ENCODE measurements at places on chromosomes 6 and 20. TPM values are rescaled to one million over a fixed set of nuclear protein-coding genes. Genes with fewer than 3 reads are reported as not detected.

The ARHGAP18 gene
- total RNA-seq, result 24.4 TPM

The ATP6V1G2 gene
- total RNA-seq, result 1.5 TPM

The MSH5 gene
- total RNA-seq, result 15.1 TPM

The SMPDL3A gene
- total RNA-seq, result 3.9 TPM

The CCN2 gene
- 1,507 TPM for total RNA-seq

The VWA7 gene
- 1.3 TPM for total RNA-seq

The RIPPLY2 gene
- total RNA-seq, result not detected

The SLPI gene
- 151 TPM for total RNA-seq

The EPPIN gene
- total RNA-seq, result not detected

The ZBTB2 gene
- total RNA-seq, result 14.0 TPM

The OLIG3 gene
- not detected for total RNA-seq

The TP53TG5 gene
- 0.91 TPM for total RNA-seq

The PAX1 gene
- total RNA-seq, result not detected

The HLA-F gene
- 90.5 TPM for total RNA-seq

The RIMS4 gene
- total RNA-seq, result 16.6 TPM

DNA sequence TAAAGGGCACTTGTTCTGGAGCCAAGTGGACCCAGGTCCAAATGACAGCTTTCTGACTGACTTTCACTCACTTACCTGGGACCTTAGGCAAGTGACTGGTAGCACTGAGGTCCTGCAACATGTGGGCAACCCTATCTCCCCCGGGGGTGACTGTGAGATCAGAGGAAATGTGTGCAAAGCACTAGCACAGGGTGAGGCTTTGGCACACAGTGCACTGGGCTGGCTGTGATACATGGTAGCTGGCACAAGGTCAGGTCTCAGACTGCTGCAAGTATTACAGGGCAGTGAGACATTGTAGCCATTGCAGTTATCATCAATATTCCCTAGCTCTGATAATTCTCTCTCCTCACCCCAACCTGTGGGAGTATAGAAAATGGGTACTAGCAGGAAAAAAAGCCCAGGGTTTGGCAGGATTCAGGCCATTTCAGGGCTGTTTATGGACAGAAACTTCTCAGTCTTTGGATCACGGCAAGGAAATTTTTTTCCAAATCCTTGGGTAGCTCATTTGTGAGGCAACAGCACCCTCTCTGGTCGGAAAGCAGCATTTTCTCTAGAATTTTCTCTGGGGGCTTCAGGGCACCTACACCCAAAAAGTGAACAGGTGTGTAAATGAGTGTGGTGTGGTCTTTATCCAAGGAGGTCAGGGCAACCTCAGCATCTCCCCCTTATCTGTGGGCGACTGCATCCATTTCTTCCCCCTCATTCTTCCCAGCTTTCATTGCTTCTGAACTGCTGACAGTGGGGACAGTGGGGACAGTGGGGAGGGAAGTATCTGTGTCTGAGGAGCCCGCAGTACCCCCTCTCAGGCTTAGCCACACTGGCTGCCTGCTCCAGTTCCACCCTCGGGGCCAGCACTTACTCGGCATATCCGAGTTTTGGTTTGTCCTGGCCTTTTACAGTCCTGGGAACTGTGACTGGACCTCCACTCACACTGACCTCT is 148.7 kb upstream of the PHACTR3 start:
- no peak for DNase-seq

DNA sequence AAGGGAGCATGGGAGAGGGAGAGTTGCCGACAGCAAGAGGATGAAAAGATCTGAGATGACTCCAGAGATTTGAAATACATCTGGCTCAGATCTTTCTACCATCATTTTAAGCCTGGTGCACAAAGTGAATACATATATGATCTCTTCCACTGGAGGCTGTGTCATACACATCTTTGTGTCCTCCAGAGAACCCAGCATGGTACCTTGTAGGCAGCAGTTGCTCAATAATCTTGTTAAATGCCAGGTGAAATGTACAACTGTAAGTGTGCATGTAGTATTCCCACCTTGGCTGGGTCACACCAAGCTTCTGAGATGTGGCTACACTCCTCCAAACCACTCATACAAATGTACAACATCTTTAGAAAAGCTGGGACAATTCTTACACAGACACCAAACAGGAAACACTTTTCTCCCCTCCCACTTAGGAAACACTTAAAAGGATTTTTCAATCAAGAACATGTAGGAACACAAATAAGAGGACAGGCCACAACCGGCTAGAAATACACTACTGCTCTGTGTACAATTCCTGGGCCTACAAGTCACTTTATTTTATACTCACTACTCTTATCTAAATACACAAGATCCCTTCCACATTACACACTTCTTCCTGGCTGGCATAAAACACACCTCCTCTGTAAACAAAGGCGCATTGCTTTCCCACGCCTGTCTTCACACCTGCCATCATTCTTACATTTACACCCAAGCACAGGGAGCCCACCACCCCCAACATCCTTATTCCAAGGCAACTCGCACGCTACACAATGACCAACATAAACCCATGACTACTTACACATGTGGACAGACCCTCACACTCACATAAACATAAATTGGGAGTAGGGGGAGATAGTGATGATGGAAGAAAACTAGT is 3.8 kb upstream of the IER3 start:
- DNase-seq, result no peak

DNA sequence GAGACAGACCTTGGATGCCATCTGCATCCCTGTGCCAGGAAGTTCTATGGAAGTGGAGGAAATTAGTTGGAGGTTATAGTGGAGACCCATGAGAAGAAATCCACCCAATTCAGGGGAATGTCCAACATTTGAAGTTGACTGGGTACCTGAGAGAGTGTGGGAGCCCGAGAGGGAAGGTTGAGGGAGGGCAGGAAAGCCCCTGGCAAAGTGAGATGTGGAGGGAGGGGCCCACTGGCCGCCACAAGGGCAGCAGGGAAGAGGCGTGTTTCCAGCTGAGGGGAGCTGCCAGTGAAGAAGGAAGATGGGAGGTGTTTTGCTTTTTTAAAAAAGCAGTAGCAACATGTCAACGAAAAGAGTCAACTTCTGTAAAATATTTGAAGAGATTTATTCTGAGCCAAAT is 16.3 kb upstream of the SERPINB9 start:
- DNase-seq, result no peak

DNA sequence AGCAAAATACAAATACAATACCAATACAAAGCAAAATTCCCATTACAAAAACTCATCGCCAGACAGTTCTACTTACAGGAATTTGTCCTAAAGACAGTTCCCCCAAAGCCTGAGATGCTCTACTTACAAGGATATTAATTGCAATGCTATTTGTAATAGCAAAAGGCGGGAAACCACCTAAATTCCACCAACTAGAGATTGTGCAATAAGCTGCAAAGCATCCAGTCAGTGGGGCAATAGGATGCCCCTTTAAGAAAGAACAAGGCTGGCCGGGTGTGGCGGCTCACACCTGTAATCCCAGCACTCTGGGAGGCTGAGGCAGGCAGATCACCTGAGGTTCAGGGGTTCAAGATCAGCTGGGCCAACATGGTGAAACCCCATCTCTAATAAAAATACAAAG is 39.1 kb downstream of the FAM209B start:
- DNase-seq, result no peak

- no peak for DNase-seq
Measured at GRCh38 chr20:56343861-56344381, 14.9 kb upstream of the FAM210B start.

DNA sequence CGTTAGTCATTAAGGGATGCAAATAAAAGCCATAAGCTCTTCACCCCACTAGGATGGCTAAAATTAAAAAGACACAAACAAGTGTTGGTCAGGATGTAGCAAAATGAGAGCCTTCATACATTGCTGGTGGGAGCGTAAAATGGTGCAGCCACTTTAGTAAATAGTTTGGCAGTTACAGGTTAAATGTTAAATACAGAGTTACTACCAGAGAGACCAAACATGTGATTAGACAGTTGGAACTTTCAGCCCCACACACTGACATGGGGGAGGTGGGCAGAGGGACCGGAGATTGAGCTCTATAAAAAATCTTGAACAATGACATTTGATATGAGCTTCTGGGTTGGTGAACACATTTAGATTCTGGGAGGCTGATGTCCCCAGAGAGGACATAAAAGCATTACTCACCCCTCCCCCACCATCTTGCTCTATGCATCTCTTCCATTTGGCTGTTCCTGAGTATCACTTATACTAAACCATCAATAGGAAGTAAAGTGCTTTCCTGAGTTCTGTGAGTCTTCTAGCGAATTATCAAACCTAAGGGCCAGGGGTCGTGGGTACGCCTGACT is 20.4 kb upstream of the ZNF318 start:
- DNase-seq, result no peak

GRCh38 chr6:79646561-79646960 is 15.4 kb downstream of the SH3BGRL2 start:
- no peak for DNase-seq

DNA sequence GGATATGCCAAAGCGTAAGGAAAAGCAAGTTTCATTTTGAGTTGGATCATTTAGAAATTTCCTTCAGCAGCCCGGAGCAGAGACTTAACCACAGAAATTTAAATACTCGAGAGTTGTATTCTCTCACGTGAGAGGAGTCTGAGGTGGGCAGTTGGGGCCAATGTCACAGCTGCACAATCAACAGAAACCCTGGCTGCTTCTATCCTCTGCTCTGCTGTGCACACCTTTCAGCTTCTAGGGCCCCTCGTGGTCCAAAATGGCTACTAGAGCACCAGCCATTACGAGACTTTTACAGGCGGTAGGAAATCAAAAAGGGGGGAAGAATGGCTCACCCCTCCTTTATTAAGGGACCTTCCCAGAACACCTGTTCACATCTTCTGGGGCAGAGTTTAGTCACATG is 153.9 kb downstream of the TAF4 start:
- DNase-seq, result no peak

DNA sequence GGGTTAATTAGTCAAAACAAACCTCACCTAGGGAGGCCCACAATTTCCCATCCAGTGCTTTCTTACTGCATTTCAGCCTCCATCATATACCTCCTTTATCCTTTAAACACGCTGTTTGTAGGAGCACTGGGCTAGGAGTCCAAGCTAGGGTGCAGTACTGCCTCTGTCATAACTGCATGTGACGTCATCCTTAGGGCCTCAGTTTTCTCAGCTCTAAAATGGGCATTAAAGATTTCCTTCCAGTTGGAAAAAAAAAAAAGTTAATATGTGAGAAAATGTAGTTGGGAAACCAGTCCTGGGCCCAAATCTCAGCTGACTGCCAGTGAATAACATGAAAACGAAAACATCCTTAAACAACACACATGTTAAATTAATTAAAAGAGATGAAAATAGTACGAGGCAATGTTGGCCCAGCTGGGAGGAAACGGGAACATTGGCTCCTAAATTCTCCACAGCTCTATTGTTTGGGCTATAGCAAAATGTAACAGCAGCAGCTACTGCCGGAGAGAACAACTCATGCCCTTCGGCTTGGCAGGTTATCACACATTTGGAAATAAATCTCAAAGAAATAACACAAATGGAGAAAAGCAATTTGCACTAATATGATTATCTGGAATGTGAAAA is 79.9 kb upstream of the CCDC167 start:
- DNase-seq, result no peak

- DNase-seq, result no peak
Measured at GRCh38 chr20:64211874-64212658, 43.5 kb upstream of the PCMTD2 start.

GRCh38 chr6:159030168-159030567 is 14.6 kb downstream of the TAGAP start:
- no peak for DNase-seq

- no peak for DNase-seq
Measured at GRCh38 chr6:75115481-75115880, 90.4 kb downstream of the COL12A1 start.

- no peak for DNase-seq
Measured at GRCh38 chr6:116087437-116088027, 13.1 kb upstream of the NT5DC1 start.

DNA sequence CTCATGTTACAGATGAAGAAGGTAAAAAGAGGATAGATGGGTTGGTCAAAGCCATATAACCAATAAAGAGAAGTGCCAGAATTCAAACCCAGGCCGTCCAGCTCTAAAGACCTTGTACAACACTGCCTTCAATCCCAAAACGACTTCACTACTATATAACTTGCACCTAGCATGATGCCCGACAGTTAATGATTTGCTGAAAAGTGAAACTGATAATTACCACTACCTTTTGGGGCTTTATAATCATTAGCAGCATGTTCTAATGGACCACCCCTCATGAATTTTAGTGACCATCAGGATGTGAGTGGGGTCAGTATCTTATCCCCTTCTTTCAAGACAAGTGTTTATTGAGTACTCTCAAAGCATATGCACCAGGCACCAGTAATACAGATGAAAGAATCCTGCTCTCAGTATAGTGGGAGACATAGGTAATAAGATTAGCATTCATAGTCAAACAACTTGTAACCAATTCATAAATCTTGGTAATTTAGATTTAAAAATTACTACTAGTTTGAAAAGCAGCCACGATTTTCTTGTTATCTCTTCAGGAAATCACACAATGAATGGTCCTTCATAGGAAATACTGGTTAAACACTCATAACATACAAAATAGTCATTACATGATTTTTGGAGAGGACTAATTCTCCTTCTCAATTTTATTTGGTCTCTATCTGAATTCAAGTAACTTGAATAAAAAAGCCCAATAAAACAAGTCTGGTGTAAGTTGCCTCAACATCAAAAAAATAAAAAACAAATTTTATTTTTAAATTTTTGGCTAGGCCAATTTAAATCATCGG is 98.0 kb downstream of the EPB41L2 start:
- DNase-seq, result no peak

DNA sequence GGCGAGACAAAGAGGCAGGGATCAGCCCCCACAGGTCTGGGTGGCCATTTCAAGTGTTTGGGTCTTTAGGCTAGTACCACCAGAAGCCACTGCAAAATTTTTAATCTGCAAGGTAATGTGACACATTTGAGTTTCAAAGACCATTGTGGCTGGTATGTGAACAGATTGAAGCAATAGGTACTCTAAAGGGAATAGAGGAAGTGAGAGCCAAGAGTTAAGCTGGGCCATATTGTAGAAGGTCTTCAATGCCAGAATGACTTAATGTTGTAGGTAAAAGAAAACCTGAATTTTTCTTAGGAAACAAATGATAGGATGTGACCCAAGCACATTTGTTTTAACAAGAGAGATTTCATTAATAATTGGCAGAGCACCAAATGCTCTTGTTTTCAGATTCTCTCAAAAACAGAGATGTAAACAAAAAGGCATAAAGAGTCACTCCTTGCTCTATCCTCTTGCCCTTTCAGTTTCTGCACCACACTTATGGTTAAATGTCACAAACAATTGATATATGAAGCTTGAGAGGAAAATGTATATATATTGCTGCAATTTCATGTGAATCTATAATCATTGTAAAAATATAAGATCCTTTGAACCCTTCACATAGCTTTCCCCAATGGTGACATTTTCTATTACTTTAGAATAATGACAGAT is 307.1 kb upstream of the PLN start:
- no peak for DNase-seq

DNA sequence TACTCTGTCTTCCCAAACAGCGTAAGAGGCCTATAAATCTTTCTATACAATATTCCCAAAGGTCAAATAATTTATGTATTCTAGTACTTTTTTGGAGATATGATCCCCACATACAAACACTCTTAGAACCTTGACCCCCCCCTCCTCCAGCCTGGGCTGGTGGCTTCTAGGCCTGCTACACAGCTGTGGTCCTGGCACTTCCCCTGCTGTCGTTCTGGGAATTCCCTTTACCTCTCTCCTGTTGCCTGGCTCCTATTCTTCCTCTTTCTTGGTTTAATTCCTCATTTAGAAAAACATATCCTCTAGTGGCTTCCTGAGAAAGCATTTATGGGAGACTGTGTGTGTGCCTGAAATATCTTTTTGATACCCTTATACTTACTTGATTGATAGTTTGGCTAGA is 4.1 kb upstream of the TXLNB start:
- DNase-seq, result no peak

GRCh38 chr6:140833408-140833807 is 1299.3 kb upstream of the GJE1 start:
- DNase-seq, result no peak

- DNase-seq, result no peak
Measured at GRCh38 chr6:62808565-62809293, 402.5 kb upstream of the FKBP1C start.
